Kidney (tissue), 22 donors: ENCODE measurements at places on chromosomes 7 and 10. TPM values are rescaled to one million over a fixed set of nuclear protein-coding genes. Genes with fewer than 3 reads are reported as not detected.
A peak's percentile ranks its signal among the peaks of the same experiment; 100 is the strongest.

DNA sequence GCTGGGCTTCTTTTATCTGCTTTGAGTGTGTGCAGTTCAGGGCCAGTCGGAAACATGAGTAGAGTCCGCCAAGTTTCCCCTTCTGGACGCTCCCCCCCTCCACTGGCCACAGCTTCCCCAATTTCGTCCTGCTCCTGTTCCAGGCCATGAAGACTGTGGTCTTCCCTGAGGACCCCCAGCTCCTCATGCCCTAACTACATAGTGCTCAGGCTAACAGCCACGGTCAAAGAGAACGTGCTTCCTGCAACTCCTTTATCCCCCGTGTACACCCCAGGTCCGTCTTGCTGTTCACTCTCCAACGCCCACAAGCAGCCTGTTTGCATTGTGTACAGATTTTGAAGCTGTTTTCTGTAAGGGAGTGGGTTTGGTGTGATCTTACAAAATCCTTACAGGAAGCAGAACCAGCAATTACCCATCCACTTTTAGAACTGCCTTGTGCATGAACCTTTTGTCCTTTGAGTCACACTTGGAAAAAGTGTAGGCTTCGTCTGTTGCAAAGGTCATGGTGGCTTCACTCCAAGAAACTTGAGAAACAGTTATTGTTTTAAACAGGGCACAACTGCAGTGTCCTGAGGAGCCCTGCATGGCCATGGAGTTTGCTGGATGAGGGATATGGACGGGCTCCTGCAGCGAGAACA lies 77.0 kb upstream of the FAM20C start:
- no peak for DNase-seq

DNA sequence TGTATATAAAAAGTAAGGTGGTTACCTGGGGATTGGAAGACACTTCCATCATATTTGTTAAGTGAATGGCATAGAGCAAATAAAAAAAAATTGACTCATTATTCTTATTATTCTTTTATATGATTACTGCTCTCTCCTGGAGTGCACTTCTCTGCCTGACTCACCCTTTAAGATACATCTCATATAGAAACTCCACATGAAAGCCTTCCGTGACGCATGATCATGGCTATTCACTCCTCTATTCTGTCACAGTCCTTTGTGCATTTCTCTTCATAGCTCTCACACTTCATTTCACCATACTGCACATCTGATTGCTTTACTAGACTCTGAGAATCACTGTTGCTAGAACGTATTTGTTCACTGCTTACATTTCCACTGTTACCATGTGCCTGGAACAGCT lies 597.3 kb downstream of the CNTNAP2 start:
- DNase-seq = no peak

PLAU gene
- total RNA-seq = 40.8 TPM

TRPV5 gene
- total RNA-seq = 1.4 TPM

DNA sequence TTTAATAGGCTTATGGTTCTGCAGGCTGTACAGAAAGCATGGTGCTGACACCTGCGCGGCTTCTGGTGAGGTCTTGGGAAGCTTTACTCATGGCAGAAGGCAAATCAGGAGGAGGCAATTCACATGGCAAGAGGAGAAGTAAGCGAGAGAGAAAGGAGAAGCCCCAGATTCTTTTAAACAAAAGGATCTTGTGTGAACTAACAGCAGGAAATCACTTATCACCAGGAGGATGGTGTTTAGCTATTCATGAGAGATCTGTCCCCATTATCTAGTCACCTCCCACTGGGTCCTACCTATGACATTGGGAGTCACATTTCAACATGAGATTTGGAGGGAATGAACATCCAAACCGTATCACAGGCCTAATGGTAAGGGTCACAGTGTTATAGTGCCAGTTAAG lies 678.0 kb upstream of the KCND2 start:
- no peak for DNase-seq

DNA sequence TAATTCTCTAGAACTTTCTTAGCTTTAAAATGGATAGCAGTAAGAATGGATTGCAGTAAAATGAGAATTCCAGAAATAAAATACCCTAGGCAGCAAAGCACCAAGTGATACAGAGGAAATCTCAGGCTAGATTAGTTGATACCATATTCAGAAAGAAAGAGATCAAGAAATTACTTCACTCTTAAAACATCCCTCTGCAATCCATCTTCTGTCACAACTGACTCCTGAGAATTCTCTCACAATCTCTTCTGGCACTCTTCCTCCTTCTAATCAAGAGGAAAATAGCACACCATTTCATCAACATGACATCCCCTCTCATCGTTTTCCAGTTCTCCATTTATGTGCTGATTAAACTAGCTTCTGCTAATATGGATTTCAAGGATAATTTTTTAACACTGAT lies 42.2 kb upstream of the LAMB1 start:
- DNase-seq = no peak

GRCh38 chr10:117762819-117763172 lies 220.2 kb downstream of the EMX2 start:
- DNase-seq = no peak

DNA sequence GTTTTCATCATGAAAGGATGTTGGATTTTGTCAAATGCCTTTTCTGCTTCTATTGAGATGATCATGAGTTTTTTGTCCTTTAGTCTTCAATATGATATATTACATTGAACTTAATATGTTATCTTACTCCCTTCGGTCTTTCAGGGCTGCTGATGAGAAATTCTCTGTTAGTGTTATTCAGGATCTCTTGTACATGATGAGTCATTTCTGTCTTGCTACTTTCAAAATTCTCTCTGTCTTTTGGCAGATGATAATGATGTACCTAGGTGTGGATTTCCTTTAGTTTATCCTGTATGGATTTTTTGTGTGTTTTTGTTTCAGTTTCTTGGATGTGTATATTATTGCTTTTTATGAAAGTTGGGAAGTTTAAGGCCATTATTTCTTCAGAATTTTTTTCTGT lies 320.9 kb upstream of the NPSR1 start:
- no peak for DNase-seq

- DNase-seq = no peak
Observed at GRCh38 chr7:66296001-66296521, 90.9 kb downstream of the TPST1 start.

GRCh38 chr7:117559391-117559790 lies 79.6 kb downstream of the CFTR start:
- no peak for DNase-seq

- no peak for DNase-seq
Observed at GRCh38 chr10:77512219-77512578, 125.4 kb downstream of the KCNMA1 start.

GRCh38 chr7:46848944-46849343 lies 733.0 kb downstream of the TNS3 start:
- DNase-seq = no peak

- DNase-seq = no peak
Observed at GRCh38 chr10:122328676-122329075, 45.8 kb upstream of the PLEKHA1 start.

DNA sequence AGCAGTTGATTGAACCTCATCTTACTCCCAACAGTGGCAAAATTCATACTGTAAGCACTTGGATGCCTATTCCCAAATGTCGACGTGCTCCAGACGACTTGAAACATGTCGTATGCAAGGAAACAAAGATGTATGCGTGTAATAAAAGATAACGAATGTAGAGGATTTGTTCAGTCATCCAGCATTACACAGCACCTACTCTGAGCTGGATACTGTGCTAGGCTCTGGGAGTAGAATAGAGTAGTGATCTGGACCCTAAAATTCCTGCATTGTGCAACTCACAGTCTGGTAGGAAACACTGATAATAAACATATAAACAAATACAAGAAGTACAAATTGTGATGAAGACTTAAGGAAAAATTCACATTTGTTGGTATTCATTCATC lies 5.6 kb upstream of the TBX20 start:
- no peak for DNase-seq

GRCh38 chr10:75658915-75659314 lies 227.5 kb downstream of the LRMDA start:
- no peak for DNase-seq

NRG3 gene
- 5.4 TPM for total RNA-seq

DNA sequence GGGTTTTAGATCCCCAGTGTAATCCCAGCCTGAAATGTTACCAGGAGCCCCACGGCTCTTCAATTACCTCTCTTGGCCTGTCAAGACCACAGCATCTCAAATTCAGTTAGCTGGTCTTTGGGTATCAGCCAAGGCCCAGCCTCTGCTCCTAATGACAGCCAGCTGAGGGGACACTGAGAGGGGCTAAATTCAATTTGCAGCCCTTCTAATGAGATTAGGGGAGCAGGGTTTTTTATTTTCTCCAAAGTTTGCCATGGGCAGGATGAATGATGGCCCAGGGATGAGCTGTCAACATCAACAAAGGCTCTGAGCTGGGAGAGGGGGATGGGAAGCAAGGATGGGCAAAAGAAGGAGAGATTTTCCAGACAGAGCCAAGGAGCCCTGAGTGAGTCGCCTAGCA lies 116.8 kb upstream of the TBX20 start:
- DNase-seq = no peak

- no peak for DNase-seq
Observed at GRCh38 chr10:5958077-5958476, 19.3 kb downstream of the IL15RA start.

PDE1C gene
- 5.5 TPM for total RNA-seq

COPS6 gene
- total RNA-seq = 89.1 TPM

SEC31B gene
- 10.6 TPM for total RNA-seq

DNA sequence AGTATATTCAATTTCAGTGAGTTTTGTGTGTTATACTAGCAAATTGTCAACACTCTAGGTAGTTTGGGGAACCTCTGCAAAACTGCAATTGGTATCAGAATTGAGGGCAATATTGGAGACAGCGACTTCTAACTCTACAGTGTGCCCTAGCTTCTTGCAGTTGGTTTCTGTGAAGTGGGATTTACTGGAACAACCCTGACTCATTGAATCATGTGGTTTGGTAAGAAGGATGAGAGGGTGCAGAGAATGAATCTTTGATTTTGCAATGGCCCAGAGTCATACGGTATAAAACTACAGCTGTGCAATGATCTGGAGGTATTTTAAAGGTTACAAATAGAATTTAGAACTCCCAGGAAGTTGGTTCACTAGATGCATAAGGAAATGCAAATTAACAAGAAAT lies 129.1 kb upstream of the PPP1R3A start:
- no peak for DNase-seq

SPACDR gene
- 0.54 TPM for total RNA-seq

WEE2 gene
- 0.06 TPM for total RNA-seq

DNA sequence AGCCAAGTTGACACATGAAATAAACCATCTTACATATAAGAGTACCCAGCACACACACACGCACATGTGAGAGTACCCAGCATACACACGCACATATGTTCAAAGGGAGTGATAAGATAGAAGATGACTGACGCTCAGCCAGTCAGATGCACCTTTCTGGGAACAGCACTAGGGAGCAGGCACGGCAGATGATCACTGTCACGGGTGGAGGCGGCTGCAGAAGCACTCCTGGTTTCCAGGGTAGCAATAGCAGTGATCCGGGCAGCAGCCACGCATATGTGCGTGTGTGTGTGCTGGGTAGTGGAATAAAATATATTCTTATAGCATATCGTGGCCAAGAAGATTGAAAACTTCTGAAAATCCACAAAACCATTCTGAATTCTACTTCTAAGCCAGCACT lies 85.8 kb upstream of the NAMPT start:
- DNase-seq = no peak

UCMA gene
- total RNA-seq = not detected

IDI2 gene
- not detected for total RNA-seq

- peak; percentile 83 for DNase-seq
Observed at GRCh38 chr10:73785721-73786511, 510 bp downstream of the ZSWIM8 start.

DNA sequence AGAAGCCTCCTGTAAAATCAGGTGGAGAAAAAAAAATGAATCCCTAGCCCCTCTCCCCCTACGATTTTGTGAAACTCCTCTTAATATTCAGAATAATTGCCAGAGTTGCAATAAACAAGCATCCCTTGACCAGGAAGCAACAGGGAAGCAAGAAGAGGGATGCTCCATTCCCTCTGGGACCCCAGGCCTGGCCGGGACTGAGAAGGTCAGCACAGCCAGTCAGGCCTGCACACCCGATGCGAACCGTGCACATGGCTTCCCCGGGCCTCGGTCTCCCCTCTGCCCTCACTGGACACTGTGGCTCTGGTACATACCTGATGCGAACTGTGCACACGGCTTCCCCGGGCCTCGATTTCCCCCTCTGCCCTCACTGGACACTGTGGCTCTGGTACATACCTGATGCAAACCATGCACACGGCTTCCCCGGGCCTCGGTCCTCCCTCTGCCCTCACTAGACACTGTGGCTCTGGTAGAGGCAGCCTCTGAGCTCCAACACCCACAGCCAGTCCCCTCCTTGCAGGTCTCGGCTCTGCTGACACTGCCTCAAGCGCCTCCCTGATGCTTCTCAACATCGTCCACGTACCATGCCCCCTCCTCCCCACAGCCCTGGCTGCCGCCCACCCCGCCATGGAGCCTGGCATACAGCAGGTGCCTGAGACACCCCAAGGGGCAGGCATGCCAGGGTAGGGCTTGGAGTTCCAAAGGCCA lies 138.6 kb downstream of the DIP2C start:
- DNase-seq = no peak

- no peak for DNase-seq
Observed at GRCh38 chr10:129333706-129334105, 133.3 kb upstream of the MGMT start.

GRCh38 chr7:74222851-74223710 lies 13.3 kb downstream of the LAT2 start:
- no peak for DNase-seq

- DNase-seq = no peak
Observed at GRCh38 chr7:15370441-15370840, 191.4 kb downstream of the AGMO start.

GRCh38 chr10:130634816-130635215 lies 498.6 kb downstream of the GLRX3 start:
- no peak for DNase-seq

DNA sequence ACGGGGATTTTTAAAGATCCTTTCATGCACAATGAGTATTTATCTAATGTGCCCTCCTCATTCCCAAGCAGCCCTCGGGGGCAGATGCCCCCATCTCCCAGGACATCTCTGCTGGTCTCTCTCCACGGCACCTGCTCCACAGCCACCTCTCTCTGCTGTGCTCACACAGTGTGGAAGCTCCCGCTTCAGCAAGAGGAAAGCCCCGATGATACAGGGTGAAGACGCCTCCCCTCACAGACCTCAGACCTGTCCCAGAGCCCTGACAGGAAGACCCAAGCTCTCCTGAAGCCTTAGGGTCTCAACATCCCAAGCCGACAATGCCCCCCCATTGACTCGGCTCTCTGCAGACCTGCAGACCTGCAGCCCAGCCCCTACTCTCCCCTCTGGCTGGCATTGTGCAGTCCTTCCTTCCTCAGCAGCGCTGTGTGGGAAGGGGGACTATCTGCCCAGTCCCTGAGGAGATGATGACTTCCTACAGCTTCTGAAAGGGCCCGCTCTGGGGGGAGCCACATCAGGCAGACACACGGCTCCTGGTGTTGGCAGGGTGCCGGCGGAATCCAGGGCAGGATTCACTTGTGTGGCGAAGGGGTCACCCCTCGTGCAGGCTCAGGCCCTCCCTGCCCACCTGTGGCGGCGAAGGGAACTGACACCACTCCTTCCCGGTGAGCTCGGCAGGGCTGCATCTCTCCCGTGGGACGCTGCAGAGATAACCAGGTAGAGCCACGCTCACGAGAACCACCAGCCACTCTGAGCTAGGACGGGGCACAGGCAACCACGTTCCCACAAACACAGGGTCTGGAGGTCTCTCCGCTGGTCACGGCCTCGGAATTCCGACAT lies 61.8 kb downstream of the PTPRN2 start:
- no peak for DNase-seq
